ENCODE measurements at places on chromosomes 12 and 14.

GRCh38 chr12:46788072-46788887, 37.5 kb downstream of the SLC38A4 start:
- DNase-seq: no peak

DNA sequence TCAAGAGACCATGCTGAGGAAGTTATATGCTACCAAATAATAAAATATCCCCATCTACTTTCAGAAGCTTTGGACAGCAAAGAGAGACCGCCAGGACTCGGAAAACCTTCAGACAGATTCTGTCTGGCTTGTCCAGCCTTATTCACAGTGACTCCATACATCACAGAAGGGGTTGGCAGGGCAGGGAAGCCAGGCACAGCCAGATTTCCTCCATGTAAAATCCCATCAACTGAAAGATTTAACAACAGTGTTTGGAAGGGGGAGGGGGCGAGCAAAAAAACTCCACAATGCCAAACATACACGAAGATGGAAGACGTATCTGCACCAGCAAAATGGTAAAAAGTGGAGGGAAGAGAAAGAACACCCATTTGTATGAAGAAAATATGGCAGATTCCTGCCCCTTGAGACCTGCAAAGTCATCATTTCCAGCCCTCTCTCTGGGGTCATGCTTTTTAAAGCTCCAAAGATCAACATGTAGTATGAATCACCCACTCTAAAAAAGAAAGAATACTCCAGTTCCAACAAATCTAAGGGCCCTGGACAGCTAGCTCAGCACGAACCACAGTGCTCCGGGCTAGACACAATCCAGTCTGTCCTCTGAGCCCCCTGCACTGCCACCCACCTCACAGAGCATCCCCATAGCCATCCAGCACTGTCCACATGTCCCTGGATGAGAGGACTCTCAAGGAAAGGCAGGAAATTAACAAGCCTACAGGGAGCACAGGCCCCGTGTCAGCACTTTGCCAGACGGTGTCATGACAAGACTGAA, 116.4 kb downstream of the DICER1 start:
- DNase-seq: no peak

- DNase-seq: no peak
These were observed 28.3 kb downstream of the DEGS2 start for GRCh38 chr14:100131181-100131580.

DNA sequence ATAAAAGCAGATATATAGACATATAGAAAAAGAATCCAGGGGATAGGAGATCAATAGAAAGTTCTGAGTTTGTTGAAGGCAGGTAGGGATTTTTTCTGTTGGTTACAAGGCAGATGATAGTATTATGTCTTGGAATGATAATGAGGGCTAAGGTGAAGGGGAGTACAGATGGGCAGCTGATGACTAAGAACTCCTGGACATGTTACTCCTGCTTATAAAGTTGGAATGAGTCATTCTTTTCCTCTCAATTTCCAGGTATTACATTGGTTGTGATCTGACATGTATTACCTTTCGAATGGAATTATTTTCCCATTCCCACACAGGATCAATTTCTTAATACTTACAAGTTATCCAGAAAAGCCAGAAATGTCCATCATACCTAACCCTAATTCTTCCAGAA, 545.2 kb upstream of the MGAT4C start:
- DNase-seq: no peak

DNA sequence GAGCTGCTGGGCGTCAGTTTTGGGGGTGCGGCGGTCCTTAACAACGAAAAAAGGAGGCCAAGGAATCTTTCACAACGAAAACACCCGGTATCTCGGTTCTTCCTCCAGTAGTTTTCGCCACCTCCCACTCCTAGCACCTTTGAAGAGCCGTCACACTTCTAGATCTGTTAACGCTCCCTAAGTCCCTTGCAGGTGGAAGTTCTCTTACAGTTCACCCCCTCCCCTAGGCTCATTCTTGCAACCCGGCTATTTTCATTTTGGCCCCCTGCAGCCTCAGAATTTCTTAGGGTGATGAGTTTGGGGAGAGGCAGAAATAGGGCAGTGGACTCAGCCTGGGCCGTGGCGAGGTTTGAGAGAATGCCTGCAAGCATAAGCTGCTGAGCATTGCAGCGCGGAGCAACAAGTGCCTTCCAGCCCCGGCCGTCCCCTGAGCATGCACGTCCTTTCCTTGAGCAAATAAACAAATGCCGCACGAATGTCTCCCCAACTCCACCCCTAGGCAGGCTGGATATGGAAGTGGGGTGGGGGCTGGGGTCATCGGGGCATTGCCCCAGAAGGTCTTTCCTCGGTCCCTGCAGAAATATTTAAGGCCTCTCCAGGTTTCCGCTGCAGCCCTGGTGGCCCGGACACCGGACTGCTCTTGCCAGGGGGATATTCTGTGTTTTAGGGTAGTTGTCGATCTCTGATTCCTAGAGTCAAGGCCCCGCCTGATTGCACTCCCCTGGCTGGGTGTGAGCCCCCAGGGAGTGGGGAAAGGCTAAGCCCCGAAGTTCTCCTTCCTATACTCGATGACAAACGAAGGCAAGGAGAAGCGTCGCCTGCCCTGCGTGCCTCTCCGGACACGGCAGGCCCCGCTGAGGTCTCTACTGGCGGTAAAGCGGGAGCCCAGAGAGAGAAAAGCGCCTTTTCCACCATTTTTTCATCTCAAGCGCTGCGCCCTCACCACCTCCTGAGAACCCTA, 1.6 kb downstream of the RFX4 start:
- DNase-seq: no peak

DNA sequence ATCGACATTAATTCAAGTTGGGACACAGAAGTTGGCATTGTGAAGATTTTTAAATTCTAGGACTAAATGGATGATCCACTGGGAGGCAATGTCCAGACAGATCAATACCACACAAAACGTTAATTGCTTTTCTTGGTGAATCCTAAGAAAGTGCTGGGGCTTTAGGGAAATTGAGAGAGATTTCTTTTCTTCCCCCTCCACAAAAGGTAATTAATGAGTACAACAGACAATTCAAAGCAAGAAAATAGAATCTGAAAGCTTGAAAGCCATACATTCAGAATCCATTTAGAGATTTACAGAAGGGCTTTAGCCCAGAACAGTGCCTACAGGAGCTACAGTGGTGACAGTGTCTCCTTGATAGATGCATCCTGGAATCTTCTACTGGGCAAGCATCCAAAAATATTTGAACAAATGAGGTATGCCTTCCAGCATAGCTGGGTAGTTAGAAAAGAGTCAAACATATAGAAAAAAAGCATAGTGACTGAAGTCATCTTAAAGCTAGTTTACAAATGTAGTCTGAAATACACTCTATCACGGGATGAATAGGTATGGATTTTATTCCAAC, 718.1 kb downstream of the DIO2 start:
- no peak for DNase-seq

DNA sequence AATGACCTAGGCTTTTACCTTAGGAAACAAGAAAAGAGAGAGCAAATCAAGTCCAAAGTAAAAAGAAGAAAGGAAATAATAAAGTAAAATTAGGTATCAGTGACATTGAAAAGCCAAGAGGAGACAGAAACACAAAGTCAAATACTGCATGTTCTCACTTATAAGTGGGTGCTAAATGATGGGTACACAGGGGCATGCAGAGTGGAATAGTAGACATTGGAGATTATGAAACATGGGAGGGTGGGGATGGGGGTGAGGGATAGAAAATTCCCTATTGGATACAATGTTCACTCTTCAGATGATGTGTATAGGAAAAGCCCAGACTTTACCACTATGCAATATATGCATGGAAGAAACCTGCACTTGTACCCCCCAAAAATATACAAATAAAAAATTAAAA, 35.1 kb upstream of the CLMN start:
- DNase-seq: no peak

GRCh38 chr12:131896811-131897270, 2.4 kb downstream of the ULK1 start:
- DNase-seq: no peak

DNA sequence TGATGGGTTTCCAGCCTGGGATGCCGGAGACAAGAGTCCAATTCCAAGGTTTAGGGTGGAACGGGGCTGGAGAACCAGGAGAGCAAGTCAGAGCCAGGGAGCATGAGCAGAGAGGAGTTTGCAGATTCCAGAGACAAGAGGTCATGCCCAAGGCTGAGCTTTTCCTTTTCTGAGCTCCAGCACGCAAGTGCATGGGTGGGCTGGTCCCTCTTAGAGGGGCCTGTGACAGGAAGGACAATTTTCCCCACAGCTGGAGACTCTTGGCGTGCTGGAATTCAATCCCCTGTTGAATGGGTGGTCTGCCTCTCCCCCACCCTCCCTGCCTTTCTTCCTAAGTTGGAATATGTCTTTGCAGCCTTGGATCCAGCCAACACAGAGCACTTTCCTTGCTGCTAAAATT, 431.9 kb downstream of the BCL11B start:
- DNase-seq: no peak

GRCh38 chr12:38543151-38543550, 226.6 kb downstream of the ALG10B start:
- DNase-seq: no peak

DNA sequence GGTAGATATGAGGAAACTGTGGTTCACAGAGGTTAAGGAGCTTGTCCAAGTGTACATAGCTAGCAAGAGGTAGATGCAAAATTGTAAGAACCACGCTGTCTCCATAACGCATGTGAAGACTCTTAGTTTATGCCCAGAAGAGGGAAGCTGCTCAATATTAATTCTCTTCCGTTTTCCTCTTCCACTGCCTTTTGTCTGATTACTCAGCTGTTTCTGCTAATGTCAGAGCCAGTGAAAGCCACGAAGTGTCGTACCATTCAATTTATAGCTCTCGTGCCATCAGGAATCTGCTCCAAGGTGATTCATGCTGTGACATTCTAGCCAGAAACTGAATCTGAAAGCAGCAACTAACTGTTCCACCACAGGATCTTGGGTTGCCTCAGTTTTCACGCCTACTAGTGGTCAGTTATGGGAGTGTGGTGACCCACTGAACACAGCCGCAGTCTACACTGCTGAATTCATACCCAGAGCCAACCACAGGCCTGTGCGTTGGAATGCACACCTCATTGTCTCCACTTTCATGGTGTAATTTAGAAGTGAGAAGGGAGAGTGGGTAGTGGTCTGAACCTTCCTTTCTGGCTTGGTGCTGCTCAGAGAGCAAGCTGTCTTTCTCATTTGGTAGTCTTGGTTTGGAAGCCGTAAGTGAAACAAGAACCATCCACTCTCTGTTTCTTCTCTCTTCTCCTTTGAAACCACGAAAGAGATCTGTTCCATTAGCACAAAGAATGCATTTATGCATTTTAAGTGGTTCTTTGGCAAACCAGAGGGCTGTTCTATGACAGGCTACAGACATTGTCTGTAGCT, 74.2 kb upstream of the NAP1L1 start:
- DNase-seq: peak; percentile 47

GRCh38 chr12:26654623-26655022, 178.4 kb downstream of the ITPR2 start:
- DNase-seq: no peak

GRCh38 chr12:3795492-3796133, 42.7 kb upstream of the CRACR2A start:
- no peak for DNase-seq

DNA sequence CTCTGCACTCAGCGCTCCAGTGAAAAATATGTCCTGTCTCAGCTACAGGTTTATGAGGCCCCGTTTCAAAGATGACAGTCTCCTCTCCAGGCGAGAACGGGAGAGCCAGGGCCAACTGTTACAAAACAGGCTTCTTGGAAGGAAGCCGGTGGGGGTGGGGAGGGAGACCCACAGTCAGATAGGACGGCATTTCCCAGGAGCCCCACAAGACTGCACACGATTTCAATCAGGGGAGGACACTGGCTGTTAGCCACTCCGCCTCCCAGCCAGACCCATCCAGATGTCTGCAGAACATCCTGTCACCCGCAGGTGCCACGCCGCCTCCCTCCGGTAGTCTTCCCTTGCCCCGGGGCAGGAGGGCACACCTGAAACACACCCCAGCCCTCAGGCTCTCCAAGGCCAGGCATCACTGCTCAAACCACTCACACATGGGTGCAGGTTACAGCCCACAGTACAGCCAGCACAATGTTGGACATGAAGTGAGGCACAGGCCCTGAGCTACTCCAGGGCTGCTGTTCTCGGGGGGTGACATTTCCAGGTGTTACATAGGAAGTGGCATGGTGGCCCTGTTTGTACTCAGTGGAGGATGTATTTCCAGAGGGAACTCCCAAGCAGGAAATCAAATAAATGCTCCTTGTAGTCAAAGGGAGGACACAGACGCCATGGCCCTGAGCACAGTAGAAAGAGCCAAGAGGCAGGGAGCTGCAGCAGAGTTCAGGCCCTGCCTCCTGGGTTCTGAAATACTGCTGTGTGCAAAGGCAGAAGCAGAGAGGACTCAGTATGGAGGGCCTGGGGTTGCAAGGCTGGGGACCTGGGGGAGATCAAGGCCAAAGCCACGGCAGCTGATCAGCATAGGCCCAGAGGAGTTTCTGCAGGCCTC, 138.1 kb downstream of the BCL11B start:
- no peak for DNase-seq
